ENCODE measurements at places on chromosomes 5 and 9. TPM values are rescaled to one million over a fixed set of nuclear protein-coding genes. Genes with fewer than 3 reads are reported as not detected.
A peak's percentile ranks its signal among the peaks of the same experiment; 100 is the strongest.

Gene AQP7
- total RNA-seq: 0.17 TPM

Gene SPATA31A3
- total RNA-seq: not detected

Gene ADGRD2
- total RNA-seq: not detected

DNA sequence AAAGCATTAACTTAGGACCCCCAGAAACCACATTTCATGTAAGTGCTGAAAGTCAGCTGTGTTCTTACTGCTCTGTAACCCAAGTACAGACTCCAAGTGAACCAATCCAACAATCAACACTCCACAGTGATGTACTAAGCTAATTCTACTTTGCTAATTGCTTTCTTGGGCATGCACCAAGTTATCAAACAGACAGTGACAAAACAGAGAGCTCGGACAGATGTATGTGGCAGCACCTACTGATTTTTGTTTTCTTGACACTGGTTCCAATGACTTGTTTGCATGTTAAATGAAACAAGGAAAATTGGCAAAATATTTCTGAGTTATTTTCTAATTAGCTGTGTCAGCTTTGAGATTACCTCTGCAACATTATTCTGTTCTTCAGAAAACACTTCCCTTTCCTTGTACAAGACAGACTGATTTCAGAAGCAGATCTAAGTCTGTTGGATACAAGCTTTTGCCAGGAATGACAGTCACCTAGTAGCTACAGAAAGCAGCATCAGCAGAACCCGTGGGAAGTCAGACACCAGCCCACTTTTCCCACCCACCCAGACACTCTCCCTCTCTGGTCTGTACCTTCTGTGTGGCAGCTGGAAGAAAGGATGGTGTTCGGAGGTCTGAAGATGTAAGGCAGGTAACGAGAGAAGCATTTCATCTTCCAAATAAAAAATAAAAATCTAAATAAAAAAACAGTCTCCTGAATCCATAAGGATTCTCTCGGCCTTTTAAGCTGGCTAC, 176.7 kb upstream of the PPP2R2B start:
- DNase-seq: no peak

DNA sequence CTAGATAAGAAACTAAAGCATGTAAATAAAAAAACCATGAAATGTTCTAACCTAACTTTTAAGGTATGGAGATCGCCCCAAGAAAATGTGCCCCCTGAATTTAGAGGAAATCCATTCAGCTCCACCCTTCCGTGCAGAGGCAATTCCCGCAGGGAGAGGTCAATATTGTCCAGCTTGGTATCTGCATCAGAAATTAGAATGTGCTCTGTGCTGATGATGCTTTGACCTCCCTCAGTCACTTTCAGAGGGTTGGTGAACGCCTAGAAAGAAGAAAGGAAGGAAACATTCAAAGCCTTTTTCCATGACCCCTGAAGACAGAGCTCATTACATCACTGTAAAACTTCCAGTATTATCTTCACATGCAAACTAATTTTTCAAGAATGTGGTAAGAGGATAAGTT, 91.0 kb downstream of the FREM1 start:
- DNase-seq: no peak

GRCh38 chr9:27367175-27367798, 70.3 kb upstream of the EQTN start:
- DNase-seq: no peak

DNA sequence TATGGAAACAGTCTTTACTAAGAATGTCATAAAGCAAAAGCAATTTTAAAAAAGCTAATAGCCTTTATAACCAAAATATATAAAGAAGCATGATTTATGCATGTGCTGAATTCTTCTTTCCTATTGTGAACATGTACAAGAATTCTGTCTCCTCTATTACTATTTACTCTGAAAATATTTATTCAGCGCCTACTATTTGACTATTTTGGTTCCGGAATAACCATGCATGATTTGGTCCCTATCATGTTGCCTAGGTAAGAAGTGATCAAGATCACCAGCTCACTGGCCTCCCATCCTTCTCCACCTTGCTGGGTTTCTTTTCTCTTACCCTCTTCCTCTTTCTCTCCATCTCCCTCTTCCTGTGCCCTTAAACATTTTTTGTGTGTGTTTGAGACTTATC, 443.8 kb downstream of the SH3GL2 start:
- no peak for DNase-seq

DNA sequence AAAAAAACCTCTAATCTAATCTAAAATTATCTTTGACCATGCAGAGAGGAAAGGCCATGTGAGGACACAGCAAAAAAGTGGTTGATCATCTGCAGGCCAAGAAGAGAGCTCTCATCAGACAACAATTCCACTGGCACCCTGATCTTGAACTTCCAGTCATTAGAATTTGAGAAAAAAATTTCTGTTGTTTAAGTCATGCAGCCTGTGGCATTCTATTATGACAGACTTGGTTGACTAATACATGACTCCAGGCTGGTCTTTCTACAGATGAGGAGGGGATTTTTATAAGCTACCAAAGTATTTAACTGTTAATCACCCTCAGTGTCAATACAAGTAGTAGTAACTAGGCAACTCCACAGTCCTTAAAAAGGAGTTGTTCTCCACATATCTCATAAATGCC, 358.5 kb upstream of the RGMB start:
- DNase-seq: peak; percentile 97

DNA sequence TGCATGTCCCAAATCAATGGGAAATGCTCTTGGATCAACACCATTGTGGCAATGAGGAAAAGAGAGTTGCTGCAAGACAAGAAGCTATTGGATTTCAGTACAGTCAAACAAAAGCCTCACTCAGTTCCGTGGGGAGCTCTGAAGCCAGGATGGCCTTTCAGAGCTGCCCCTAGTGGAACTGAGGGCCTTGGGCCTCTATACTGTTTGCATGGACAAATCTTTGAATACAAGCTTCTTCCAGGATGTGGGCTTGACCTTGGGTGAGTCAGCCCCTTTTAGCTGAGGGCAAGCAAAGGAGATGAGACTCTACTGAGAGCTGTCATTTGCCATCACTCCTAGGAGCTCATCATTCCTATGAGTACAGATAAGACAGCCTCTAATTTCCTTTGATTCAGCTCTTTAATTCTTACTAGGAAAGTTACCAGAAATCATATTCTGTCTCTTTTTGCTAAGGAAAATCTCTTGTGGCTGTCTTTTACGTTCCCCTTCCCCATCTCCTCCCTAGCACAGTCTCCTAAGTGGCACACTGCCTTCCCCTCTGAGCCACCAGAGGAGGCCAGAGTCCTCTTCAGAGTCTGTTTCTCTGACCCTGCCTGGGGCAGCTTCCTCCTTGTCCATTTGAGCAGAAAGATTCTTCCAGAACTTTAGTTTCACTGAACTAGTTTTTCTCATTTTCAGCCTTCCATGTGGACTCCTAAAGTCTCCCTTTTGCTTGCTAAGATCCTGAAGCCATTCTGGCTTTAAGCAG, 168.8 kb upstream of the POC5 start:
- DNase-seq: peak; percentile 34

DNA sequence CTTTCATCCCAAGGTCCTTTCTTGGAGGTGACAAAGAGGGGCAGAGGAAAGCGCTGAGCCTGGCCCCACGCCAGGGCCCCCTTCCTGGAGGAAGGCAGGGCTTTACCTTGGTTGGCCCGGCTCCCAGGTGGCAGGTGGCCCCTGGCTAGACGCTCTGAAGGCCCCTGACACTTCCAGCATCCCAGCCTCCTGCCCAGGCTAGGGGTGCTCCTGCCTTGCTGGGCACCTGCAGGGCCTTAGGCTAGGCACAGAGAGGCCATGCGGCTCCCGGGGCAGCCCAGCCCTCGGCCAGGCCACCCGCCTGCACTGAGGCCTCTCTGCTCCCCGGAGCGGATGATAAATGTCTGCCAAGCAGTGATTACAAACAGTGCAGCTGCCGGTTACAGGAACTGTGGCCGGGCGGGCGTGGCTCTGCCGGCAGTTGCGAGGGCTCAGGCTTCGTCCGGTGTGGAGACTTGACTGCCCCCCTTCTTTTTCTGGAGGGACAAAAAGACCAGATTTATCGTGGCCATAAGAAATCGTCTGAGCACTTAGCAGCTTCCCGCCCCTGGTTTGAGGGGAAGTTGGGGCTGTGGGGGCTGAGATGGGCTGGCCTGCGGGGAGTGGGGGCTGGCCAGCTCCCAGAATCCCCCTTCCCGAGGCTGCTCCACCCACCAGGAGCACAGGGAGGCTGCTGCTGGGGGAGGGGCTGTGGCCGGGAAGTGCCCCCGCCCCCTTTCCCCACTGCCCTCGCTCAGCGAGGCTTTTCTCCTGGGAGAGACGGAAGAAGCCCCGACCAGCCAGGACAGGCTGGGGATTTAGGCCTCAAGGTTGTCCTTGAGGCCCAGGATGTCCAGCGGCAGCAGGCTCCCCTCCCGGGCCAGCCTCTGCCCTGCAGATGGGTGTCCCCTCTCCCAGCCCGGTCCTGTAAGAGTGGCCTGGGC, 31.6 kb upstream of the UBAC1 start:
- peak; percentile 67 for DNase-seq

GRCh38 chr9:21681641-21682040, 120.8 kb upstream of the MTAP start:
- DNase-seq: peak; percentile 92

DNA sequence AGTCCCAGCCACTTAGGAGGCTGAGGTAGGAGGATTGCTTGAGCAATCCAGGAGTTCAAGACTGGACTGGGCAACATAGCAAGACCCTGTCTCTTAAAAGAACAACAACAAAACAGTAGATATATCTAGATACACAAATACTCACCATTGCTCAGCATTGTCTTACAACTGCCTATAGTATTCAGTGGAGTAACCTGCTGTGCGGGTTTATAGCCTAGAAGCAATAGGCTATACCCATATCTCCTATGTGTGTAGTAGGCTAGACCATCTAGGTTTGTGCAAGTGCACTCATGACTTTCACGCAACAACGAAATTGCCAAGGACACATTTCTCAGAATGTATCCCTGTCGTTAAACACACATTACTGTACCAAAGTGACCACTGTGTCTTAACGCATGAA, 44.7 kb downstream of the SLIT3 start:
- DNase-seq: no peak

DNA sequence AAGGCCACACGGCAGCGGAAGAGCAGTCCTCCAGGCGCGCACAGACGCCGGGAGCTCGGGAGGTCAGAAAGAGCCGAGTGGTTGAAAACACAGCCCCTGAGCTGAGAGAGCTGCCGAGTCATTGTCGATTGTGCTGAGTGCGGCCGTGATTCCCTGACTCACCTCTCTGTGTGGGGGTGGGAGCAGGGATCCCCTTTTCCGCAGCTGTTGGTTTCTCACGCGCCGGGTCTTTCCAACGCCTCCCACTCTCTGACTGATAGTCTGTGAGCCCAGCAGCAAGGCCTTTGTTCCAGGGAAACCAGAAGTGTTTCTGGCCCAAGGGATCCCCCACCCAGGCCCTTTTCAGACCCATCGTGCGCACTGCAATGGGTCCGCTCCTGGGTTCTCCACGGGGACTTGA, 97.3 kb downstream of the MRPL36 start:
- DNase-seq: no peak

DNA sequence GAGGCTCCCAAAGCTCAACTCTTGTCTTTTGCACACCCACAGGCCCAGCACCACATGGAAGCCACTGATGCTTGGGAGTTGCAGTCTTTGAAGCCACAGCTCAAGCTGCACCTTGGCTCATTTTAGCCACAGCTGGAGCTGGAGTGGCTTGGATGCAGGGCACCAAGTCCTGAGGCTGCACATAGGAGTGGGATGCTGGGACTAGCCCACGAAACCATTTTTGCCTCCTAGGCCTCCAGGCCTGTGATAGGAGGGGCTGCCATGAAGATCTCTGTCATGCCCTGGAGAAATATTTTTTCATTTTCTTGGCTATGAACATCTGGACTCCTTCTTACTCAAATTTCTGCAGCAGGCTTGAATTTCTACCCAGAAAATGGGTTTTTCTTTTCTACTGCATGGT, 438.5 kb upstream of the TNC start:
- DNase-seq: no peak

DNA sequence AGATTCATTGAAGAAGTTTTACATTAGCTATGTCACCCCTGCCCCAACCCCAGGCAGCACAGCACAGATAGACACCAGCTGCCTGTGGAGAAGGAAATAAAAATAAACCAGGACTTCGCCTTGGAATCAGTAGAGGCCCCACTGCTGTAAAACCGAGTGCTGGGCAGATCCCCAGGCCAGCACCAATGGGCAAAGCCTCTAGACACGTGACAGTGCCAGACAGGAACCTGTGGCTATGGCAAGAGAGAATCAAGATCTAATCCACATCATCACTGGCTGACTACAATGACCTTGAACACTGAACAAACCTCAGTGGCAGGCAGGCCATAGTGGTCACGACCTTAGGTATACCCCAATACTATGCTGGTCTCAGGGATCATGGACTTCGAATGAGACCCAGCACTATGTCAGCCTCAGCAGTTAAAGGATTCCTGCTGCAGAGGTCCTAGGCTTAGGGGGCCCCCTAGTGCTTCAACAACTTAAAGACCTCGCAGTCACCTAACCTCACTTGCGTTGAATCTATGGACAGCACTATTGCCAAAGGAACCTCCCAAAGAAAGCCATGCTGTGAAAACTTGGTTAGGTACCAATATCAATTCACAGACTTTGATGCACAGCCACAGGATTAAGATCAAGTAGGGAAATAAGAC, 2118.6 kb upstream of the C9orf72 start:
- DNase-seq: peak; percentile 26

- no peak for DNase-seq
These were observed 15.3 kb downstream of the LHX3 start for GRCh38 chr9:136189394-136190236.

- no peak for DNase-seq
These were observed 233.7 kb downstream of the ARHGEF28 start for GRCh38 chr5:73859696-73860095.

DNA sequence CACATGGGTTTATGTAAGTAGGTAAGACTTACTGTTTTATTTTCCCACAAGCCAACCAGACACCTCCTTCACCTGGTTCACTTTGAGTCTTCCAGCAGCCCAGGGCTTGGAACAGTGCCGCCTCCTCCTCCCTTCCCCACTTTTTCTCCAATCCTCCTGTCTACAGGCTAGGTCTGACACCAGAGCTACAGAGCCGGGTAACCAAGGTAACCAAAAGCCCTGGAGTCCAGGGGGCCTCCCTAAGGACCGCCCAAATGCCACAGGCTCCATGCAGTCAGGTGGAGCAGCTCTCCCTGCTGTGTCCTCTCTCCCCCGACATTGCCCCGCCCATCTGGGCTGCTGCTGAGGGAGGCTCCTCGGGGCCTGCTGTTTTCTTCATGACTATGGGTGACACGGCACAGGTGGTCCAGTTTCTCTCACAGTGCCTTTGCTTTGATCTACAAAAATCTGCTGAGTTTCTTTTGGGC, 138.0 kb upstream of the EFNA5 start:
- peak; percentile 31 for DNase-seq

- peak; percentile 82 for DNase-seq
These were observed 11.2 kb downstream of the FAM240B start for GRCh38 chr9:38708759-38709158.

GRCh38 chr5:138458384-138458783, 6.9 kb upstream of the EGR1 start:
- no peak for DNase-seq

GRCh38 chr5:132458226-132458560, 32.4 kb downstream of the IRF1 start:
- peak; percentile 40 for DNase-seq

DNA sequence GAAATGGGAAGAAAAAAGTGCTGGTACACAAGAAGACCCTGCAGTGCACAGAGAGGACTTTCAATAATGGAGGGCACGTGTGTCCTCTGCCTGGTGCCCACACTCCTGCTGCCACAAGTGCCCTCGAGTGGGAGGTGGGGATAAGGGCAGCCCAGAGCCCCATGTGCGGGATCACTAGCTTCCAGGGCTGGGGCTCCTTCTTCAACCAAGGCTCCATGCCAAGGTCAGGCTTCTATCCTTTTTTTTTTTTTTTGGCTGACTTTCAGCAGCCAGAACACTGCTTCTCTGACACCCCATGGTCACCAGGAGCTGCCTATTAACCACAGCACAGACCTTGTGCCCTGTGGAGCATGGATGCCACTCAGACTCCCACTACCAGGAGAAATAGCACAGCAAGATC, 7.5 kb downstream of the ACSL6 start:
- no peak for DNase-seq

Data from M059J (cell line).